ENCODE measurements at places on chromosomes 7 and 10.

DNA sequence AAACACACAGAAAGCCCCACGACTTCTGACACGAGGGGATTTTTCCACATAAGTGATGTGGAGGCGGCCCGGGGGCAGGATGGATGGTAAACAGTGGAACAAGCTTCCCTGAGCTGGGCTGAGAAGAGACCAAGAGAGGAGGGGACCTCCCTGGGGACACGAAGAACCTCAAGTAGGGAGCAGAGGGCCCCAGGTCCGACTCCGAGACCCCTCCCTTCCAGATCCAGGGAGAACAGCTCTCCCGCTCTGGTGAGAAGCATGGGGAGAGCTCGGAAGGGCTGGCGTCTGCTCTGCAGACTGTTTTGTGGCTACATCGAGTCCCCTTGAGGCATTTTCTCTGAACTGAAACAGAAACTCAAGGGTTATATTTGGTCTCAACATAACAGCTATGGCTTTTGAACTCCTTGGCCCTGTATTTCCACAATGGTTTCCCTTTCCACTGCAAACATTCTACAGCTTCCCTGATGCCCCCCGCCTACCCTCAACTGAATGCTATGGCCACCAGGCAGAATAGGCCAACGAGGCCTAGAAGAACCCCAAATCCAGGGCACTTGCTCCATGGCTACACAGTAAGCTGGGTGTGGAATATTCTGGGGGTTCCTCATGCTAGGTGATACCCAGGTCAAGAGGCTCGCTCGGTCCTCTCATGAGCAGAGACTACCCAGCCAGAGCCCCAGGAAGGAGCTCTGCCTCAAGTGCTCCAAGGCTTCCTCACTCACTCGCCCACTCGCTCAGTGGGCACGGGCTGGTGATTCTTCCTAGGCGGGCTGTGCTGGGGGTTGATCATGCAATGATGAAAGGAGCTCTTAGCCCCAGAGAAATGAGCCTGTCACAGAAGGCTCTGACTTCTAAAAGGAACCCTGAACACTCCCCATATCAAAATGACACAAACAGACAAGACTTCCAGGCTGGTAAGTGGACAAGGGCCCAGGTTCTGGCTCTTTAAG lies 47.5 kb downstream of the FAM53B start:
- no peak for DNase-seq

DNA sequence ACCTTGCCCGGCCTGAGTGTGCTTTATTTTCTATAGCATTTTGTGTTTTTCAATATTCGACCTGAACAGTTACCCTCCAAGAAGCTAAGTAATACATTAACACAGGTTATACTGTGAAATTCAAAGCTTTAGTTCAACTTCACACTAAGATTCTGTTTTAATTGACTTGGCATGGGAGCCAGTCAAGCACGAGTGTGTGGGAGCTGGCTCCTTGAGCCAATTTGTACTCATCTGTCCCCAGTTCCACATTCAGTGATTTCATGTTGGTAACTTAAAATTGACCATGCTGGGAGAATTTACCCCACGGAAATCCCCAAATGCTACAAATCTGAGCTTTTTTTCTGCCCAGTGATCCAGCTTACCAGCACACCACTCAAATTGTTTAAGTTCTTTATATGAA lies 20.3 kb downstream of the TSPAN12 start:
- DNase-seq = no peak

- no peak for DNase-seq
Measured at GRCh38 chr10:100504096-100504495, 15.6 kb downstream of the SEC31B start.

GRCh38 chr10:34137955-34138354 lies 677.1 kb downstream of the PARD3 start:
- DNase-seq = no peak

- no peak for DNase-seq
Measured at GRCh38 chr10:125024497-125025234, 82.7 kb downstream of the ZRANB1 start.

DNA sequence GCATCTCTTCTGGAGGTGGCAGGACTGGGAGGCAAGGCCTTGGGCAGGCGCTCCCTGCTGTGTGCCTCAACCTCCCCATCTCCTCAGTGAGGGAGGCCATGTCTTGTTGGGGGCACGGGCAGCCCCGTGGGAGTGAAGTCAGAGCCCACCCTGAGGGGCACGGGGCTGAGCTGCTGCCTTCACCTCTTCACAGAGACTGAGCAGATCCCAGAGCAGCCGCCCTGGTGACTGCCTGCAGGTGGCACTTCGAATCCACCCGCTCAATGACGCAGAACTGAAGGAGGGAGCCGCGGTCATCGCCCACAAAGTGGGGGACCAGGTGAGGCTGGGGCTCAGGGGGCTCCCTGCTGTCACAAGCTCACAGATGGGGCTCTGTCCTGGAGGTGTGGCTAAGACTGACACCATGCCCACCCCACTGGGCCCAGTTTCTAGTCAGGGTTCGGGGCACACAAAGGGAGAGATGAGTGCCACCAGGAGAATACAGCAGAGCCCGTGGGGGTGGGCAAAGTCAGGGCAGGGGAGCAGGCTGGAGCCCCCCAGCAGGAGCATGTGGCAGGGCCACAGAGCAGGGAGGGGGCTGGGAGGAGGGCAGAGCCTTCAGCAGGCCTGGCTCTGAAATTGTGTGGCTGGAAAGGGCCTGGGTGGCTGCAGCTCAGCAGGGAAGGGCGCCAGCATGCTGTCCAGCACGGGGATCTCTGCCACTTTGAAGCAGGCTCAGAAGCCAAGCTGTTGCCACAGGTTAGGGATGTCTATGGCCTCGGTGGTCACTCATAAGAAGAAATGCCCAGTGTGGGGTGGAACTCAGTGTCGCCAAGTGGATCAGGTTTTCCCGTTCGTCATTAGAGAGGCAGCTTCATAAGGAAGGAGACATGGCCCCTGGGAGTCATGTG lies 18.8 kb upstream of the CHST12 start:
- no peak for DNase-seq
